Astrocyte of the hippocampus (primary cell): ENCODE measurements at places on chromosomes 7 and 10.

DNA sequence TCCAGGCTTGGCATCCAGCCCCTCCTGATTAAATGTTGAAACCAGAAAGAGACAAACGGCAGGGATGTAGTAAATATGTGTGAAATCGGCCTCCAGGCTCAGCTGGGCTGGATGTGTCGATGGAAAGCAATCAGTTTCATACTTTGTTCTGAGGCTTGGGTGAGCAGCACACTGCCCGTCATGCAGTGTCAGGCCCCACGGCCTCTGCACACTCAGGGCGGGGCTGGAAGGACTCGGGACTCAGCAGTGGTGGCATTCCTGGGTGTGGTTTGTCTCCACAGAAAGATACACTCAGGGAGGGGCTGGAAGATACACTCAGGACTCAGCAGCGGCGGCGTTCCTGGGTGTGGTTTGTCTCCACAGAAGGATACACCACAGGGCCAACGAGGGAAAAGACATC, 22.0 kb downstream of the ADGRA1 start:
- DNase-seq = no peak

DNA sequence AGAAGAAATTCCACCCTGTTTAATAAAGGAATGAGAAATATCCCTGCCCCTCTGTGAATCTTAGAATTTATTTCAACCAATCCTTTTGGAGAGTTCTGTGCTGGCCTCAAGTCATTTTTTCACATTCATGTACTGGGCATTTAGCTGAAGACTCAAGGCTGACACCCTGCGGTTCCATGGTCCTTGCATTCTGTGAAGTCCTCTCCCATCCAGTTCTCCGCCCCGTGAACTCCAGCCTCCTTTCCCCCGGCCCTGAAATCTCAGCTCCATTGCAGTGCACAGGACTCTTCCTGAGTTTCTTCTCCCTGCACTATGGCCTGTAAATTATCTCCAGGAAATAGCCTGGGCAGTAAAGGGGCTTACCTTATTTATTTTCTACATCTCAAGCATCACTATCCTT, 183.0 kb upstream of the KCND2 start:
- no peak for DNase-seq

DNA sequence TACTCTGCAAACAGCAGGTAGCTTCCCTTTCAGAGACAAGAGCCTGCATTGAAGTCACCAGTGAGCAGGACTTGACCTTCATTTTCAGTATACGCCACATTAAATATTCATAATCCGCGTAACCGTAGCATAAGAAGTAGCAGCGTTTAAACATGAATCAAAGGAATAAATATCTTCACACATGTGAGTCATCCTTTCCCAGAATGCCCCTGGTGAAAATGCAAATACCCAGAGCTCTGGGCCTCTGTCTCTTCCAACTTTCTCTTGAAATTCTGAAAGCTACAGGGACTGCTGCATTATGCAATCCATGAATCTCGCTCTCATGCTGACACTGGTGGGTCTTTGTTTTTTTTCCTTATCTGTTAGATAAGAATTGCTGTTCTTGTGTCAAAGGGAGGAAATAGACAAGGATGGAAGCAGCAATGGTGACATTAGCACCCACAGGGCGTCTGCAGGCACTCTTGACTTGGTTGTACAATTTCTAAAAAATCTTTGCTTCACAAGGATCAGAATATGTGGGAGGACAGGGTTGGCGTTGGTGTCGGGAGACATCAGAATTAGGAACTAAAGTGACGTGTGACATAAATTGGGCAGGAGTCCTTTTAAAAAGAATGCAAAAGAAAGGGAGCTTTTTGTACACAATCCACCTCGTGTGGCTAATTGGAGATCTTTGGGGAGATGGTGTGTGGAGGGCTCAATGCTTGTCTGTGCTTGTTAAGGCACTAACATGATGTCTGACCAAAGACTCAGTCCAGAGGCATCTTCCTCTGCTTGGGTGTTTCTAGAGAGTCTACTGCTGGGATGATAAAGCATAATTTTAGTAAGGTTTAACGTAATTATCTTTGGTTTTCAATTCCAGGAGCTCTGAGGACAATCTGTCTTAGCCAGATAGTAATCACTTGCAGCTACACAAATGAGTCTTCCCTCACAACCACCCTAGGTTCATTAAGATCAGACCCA, 390.3 kb downstream of the KCNMA1 start:
- peak; percentile 77 for DNase-seq

GRCh38 chr10:104472957-104473745, 119.5 kb downstream of the CFAP58 start:
- DNase-seq = no peak

- DNase-seq = no peak
Observed at GRCh38 chr10:59400214-59400613, 37.9 kb upstream of the FAM13C start.

DNA sequence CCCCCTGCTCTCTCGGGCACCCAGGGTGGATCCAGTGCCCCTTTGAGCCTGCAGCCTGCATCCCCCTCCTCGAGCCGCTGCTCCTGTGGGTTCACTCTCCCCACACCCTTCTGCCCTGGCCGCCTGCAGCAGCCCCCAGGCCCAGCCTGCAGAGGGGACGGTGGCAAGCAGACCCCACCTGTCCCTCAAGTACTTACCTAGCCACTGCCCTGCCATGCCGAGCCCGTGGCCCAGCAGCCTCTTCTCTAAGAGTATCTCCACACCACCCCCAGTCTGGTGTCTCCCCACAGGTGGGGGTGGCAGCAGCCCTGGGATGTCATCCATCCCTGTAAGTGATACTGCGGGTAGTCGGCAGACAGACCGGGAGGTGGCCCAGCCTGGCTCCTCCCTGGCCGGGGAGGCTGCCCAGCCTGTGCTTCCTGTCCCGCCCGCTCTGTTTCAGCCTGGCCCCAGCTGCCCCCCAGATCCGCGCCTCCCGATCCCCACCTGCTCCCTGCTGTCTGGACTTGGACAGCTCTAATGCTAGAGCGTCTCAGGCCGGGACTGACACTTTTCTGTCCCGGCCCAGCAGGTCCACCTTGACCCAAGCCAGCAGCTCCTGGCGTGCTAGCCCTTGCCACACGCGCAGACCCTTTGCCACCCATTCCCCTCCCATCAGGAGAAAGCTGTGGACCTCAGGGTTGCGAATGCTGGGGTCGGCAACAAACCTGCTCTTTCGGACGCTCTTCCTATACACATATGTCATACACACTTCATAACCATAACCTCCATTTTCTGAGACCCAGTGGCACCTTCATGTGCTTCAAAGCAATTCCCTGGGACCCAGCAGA, 25.0 kb downstream of the YKT6 start:
- no peak for DNase-seq

DNA sequence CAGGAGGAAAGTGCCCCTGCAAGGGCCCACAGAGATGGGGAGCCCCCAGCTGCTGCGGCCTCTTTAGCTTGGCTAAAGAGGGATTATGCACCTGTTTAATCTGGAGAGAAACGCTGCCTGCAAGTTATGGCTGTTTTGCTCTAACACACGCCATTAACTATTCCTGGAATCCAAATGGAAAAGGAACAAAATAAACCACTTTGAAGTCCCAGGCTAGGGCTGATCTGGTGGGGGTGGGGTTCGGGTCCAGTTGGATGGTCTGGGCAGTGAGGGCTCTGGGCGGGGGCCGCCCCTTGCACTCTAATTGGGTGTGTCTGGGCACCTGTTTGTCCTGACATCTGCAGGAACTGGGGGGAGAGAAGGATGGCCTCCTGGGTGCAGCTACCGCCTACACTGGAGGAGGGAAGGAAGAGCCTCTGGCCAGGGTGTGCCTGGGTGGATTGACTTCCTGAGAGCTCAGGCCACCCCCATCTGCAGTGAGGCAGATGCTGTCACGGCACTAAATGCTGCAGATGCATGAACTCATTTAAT, 300.6 kb downstream of the ZEB1 start:
- DNase-seq = no peak

DNA sequence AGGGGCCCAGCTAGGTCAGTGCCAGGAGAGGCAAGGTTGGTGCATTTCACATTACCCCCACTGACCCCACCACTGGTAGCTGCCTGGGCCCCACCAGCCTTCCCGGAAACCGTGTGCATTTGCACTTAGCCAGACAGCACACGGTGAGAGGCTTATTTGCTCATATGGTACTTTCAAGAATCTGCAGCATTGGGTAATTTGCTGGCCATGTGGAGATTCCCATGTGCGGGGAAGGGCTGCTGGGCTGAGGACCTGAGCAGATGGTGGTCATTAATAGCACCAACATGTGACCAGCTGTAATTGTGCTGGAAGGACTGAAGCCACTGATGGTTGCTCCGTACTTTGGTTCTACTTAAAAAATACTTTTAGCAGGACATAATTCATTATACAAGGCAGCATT, 323.8 kb downstream of the DPP6 start:
- DNase-seq = no peak

- DNase-seq = no peak
Observed at GRCh38 chr10:43238462-43238861, 28.4 kb downstream of the RASGEF1A start.

DNA sequence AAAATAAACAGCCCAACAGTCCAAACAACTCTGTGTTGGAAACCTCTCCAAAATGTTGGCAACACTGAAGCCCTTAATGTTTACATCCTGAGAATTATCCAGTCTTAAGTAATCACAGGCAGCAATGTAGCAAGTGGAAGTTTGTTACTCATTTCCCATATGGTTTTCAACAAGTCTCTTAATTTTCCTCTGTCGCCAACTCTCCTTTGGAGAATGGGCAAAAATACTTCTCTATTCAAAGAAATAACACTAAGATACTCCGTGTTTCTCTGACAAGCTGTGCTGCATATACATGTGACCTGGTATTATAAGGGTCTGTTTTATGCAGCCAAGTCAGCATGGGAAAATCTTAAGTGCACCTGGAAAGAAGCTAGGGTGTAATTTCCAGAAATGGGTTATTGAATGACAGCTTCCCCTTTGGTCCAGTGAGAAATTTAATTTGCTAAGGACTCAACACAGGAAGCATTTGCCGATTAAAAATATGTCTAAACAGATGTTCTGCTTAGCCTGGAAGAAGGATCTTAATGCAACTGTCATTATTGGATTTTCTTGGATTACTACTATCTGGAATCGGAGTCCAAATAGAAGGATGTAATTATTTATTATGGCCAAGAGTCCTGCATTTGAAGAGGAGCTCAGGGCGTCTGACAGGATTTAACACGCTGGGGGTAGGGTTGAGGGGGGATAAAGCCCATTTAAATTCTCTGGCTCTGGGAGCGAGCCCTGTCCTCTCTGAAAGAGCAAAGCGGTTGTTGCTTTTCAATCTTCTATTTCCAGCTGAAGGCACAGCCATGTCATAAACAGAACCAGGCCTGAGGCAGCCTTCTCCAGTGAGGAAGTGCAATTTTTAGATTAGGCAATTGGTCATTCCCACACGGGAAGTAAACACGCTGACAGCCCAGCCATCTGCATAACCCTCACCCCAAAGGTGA, 73.1 kb downstream of the TLL2 start:
- DNase-seq = no peak

- no peak for DNase-seq
Observed at GRCh38 chr7:121077165-121077630, 88.7 kb downstream of the CPED1 start.

- DNase-seq = peak; percentile 28
Observed at GRCh38 chr10:103184615-103185014, 8.5 kb downstream of the NT5C2 start.

GRCh38 chr10:78336402-78336791, 302.7 kb downstream of the RPS24 start:
- peak; percentile 78 for DNase-seq

DNA sequence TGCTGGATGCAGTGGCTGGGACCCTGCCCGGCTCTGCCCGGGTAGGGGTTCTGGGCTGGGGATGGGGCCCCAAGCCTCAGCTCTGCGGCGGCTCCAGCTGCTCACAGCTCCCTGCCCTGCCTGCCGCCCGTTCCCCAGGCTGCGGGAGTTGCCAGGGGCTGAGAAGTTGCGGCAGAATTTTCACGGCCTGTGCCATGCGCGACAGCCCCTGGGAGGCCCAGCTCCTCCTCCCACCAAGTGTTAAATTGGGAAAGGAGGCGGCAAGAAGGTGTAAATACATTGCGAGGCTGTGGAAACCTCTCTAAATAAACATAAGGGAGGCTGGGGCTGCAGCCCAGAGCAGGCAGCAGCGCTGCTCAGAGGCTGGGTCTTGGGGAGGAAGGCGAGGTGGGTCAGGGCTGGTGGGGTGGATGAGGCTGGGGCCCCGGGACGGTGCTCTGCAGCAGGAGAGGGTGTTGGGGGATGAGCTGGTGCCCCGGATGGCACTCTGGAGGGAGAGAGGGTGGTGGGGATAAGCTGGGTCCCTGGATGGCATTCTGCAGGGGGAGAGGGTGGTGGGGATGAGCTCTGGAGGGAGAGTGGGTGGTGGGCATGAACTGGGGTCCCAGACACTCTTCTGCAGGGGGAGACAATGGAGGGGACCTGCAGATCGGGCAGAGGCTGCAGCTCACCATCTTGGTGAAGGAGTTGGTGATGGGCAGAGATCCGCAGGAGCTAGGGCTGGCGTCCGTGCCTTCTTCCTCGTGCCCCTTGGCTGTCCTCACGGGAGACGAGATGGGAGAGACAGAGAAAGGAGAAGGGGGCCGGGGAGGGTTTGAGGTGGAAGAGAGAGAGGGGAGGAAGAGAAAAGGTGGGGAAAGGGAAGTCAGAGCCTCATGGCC, 85.5 kb upstream of the GNA12 start:
- DNase-seq = no peak

DNA sequence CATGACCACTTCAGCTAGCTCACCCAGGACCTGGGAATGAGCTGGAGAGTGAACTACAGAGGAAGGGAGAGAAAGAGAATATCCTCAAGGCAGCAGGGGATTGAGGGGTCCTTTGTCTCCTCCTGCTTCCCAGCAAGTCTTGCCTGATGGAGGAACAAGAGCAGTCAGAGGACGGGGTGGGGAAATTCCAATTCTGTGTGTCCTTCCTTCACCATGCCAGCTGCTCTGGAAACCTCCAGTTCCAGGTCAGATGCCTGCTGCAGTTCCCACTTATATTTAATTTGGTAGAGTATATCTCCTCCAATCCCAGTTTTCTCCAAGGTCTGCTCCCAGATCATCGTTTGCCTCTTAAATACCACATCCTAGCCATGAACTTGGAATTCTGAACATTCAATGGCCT, 21.4 kb upstream of the LEP start:
- DNase-seq = no peak

- no peak for DNase-seq
Observed at GRCh38 chr10:101607124-101607523, 19.0 kb downstream of the DPCD start.

DNA sequence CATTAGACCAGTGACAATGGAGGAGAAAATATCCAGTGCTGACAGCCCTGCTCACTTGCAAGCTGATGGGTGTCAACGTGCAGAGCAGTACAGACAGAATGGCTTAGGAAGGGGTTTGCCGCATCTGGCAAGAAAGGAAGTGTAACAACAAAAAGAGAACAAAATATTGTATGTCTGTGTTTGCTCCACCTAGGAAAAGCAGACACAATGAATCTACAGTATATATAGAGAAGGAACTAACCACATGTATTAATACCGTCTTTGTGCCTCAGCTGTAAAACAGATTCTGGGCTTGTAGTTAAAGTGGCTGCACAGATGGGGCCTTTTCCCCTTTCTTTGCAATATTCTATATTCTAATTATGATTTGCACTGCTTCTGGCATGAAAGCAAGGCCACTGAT, 281.1 kb upstream of the MEOX2 start:
- DNase-seq = no peak

GRCh38 chr7:92368741-92369140, 78.5 kb upstream of the GATAD1 start:
- no peak for DNase-seq

- DNase-seq = no peak
Observed at GRCh38 chr7:80679921-80680907, 41.8 kb downstream of the CD36 start.

GRCh38 chr10:23147035-23147434, 45.1 kb upstream of the PTF1A start:
- DNase-seq = no peak
